ENCODE measurements at places on chromosomes 7 and 10. TPM values are rescaled to one million over a fixed set of nuclear protein-coding genes. Genes with fewer than 3 reads are reported as not detected.

Gene LLCFC1
- polyA plus RNA-seq: 0.66 TPM

Gene NFE2L3
- 35.3 TPM for polyA plus RNA-seq

Gene DEPP1
- 9.8 TPM for polyA plus RNA-seq

Gene AUTS2
- polyA plus RNA-seq: 90.7 TPM

Gene SPDYE11
- polyA plus RNA-seq: 0.32 TPM

Gene TRPV6
- polyA plus RNA-seq: 10.4 TPM
